ENCODE measurements at places on chromosomes 2 and 18.

DNA sequence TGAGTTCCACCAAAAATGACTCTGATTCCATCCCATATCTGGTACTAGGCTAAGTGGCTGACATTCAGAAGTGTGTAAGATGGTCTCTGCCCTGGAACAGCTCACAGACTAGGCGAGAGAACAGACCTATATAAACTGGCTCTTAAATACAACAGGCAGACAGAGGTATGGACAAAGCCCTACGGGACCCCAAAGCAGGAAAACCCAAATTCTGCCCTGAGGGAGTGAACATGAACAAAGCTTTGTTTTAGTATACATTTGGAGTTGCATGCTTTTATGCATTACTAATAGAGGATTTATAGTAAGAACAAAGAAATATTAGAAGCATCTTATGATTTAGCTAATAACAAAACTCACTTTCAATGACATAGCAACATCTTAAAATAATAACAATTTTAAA, 25.1 kb downstream of the GDF7 start:
- no peak for DNase-seq

- DNase-seq, result no peak
These were observed 16.6 kb downstream of the INPP5D start for GRCh38 chr2:233076749-233077148.

GRCh38 chr2:185306119-185306518, 432.5 kb upstream of the FSIP2 start:
- DNase-seq, result no peak

GRCh38 chr2:43183743-43184142, 42.7 kb downstream of the ZFP36L2 start:
- no peak for DNase-seq

DNA sequence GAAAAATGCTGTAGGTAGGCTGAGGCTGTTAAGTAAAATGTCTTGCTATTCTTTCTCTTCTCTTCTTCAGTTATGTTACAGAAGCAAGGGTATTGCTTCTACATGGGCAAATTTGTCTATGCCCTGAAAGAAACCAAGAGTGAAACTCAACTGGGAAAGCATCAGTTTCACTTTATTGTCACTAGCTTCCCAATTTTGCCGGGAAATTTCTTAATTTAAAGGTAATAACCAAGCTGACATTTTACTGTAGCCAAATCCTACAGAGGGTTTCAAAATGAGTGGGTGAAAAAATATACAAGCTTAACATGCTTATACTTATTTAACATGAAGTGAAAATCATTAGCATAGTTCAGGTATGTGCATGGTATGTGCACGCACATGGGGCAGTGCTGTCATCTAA, 3.2 kb downstream of the TANK start:
- no peak for DNase-seq

- no peak for DNase-seq
These were observed 36.8 kb downstream of the EML6 start for GRCh38 chr2:54760310-54760709.

DNA sequence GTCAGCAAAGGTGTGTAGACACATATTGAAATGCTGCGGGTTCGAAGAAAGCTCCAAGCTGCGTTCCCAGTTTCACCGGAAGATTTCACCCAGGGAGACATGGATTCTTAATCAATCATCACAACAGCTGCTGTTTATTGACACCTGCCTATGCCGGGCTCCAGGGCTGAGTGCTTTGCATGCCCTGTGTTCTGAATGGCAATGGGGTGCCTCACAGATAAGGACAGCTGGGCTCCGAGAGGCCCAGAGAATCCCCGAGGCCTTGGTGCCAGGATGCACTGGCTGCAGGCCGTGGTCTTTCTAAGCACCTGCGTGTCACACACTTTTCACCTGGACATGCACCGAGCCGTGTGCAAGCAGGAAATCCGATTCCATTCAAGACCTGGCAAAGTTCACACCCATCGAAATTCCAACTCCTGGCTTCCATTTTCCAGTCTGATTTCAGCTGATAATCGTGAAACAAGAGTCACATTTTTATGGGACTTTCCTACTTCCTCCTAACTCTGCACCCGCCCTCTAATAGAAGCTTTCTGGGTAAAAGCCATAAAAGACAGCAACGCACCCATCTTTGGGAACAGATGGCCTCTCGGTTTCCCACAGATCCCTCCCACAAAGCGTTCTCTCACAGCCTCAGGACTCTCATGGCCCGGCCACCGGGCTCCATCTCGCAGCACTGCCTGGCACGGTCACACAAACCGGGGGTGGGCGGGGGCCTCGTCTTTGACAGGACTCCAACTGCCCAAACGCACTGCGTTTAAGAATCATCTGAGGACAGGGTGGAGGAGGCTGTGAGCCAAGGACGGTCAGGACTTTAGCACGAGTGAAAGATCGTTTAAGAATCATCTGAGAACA, 245.6 kb upstream of the SALL3 start:
- DNase-seq, result no peak

GRCh38 chr2:162839419-162839818, 852 bp upstream of the KCNH7 start:
- no peak for DNase-seq

DNA sequence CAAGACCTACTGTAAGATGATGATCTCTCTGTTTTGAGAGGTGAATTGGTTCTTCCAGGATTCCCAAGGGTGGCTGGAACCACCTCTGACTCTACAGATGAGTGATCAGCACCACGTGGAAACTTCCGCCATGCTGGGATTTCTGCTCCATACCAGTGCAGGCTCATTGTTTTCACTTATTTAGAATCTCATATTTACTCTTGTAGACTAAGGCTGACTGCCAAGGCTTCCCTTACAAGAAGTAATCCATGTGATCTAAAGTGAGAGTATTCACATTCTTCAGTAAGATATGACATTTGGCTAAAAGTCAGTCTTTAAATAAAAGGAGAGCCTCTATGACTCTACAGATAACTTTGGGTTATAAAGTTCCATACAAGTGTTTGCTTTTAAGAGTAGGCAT, 322.9 kb upstream of the RAB12 start:
- DNase-seq, result no peak

- DNase-seq, result peak; percentile 64
These were observed 86.9 kb downstream of the LIMS1 start for GRCh38 chr2:108621087-108621559.

DNA sequence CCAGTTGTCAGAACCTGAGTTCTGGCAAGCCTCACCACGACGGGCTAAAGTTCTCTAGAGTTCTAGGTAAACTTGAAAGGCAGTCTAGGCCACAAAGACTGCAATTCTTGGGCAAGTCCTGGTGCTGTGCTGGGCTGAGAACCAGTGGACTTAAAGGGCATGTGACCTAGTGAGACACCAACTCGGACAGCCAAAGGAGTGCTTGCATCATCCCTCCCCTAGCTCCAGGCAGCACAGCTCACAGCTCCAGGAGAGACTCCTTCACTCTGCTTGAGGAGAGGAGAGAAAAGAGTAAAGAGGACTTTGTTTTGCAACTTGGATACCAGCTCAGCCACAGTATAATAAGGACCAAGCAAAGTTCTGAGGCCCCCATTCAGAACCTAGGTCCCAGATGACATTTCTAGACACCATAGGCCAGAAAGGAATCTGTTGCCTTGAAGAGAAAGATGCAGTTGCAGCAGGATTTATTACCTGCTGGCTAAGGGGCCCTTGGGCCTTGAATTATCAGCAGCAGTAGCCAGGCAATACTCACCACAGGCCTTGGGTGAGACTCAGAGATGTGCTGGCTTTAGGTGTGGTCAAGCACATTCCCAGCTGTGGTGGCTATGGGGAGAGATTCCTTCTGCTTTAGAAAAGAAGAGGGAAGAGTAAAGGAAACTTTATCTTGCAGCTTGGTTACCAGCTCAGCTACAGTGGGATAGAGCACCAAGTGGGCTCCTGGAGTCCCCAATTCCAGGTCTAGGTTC, 51.8 kb downstream of the UPP2 start:
- no peak for DNase-seq

GRCh38 chr18:74378179-74378682, 62.6 kb downstream of the C18orf63 start:
- no peak for DNase-seq

DNA sequence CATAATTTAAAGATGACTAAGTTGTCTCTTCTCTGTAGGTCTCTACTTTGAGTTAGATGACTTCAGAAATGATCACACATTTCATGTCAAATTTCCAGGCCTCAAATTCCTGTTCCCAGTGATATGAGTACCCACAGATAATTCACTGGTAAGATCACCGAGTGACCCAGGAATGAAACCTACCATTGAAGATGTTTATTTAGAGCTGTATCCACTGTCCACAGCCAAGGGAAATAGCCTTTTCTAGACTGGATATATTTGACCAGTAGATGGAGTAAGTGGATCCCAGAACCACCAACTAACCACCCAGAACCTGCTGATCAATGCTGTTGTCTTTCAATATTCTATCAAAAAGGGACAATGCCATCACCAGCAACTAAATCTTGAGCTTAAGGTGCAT, 238.8 kb downstream of the SLC8A1 start:
- DNase-seq, result no peak

DNA sequence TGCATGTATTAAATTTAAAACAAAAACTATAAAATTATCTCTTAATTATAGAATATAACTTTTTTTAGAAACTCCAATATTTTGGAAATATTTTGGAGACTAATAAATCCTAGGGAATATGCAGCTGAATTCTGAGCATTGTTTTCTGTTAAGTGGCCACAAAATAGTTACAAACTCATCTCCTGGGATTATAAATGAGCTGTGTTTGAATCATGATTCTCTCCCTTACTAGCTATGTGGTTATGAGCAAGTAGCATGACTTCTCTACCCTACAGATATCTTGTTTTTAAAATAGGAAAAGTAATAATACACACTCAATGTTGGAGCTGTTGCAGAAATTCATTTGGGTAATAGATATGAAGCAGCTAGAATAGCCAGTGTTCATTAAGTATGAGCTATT, 137.9 kb upstream of the ITGA4 start:
- DNase-seq, result no peak

DNA sequence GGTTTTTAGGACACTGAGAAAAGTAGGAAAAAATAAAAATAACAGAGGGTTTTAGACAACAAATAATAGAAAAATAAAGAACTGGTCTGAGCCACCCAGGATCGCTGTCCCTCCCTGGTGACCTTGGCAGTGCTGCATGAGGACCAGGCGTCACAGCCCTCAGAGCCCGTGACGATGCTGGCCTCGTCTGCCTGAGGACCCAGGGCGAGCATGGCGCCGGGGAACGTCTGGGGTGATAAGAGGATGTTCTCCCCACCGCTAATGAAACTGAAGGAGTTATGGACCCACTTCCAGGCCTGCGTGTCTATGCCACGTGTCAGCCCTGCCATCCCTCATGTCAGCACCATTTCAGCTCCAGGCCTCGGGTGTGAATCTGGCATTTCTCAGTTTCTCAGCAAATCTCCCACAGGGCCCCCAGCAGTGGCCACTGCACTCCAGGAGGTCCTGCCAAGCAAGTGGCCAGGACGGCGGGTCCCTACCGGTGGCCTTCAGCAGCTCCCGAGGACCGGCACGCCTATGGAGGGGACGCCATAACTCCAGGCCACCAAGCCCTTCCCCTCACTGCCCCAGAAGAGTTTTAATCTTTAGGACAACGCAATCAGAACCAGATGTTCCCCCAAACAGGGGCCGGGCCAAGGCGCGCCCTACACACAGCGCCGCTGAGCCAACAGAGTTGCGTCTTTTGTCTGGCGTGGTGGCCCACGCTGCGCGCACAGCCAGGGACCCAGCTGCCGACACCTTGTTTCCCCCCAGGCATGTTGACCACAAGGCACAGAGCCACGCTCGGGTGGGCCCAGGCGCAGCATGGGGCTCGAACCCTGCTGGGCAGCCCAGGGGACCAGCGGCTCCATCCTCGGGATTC, 179.7 kb downstream of the TWIST2 start:
- no peak for DNase-seq

All from activated T-cell treated with anti-CD3 and anti-CD28 coated beads for 24 hours (primary cell).